Osteoblast (primary cell): ENCODE measurements at places on chromosomes 5 and 9. TPM values are rescaled to one million over a fixed set of nuclear protein-coding genes. Genes with fewer than 3 reads are reported as not detected.

- H3K36me3 ChIP-seq, result no peaks in the 10 kb centered on the region
- DNase-seq, result no peak
- peaks cover 3% of the 10 kb centered on the region for H3K4me1 ChIP-seq
- H3K4me3 ChIP-seq, result no peak overlapping the region
These were observed 258.3 kb downstream of the CWC27 start for GRCh38 chr5:65026816-65027548.

The CDKN2A gene
- 32.1 and 37.6 TPM in 2 replicates for total RNA-seq

DNA sequence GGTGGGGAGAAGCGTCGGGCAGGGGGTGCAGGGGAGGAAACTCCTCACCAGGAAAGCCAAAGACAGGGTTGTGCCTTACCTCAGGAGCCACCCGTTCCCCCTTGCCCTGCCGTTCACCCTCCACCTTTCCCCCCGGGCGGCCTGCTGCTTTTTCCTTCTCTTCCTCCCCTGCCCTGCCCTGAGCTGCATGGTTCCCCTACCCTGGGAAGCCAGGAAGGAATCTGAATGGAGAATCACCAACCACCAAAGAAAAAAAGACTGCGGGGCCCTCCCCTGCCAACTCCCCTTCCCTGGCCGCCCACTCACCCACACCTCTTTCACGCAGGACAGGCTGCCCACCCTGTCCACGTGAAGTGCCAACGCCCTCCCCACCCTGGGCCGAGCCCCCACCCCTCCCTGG is 820 bp upstream of the NFX1 start:
- H3K27me3 ChIP-seq, result no peaks in the 10 kb centered on the region
- peak; percentile 63 for DNase-seq
- H3K27ac ChIP-seq, result peak overlapping the region; percentile 100
- H3K36me3 ChIP-seq, result peaks cover 27% of the 10 kb centered on the region
- H3K4me3 ChIP-seq, result peak overlapping the region; percentile 84

GRCh38 chr9:31347082-31347617 is 1037.3 kb upstream of the ACO1 start:
- H3K27ac ChIP-seq, result no peak overlapping the region
- no peaks in the 10 kb centered on the region for H3K27me3 ChIP-seq
- no peaks in the 10 kb centered on the region for H3K36me3 ChIP-seq
- DNase-seq, result no peak
- peak overlapping the region; percentile 56 for H3K4me3 ChIP-seq

The HSPB3 gene
- total RNA-seq, result not detected in 2 replicates

DNA sequence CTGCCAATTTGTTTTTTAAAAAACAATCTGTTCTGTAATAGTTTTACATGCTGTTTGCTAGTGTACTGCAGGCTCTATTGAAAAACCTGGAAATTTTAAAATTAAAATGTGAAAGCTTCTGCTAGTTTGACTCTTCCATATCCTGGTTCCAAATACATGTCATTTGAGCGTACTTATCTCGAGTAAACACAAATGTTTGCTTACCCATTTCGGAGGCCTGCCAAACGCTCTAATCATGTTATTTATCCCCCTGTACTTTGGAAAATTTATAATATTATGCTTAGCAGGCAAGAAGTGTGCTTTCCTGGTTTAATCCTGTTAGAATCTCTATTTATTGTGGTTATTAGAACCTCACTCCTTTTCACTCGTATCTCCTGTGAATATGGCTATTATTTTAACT is 476.8 kb upstream of the CYLC2 start:
- no peak overlapping the region for H3K27ac ChIP-seq
- H3K36me3 ChIP-seq, result no peaks in the 10 kb centered on the region
- no peaks in the 10 kb centered on the region for H3K4me1 ChIP-seq

The PCA3 gene
- under 0.01 and 0.36 TPM in 2 replicates for total RNA-seq

DNA sequence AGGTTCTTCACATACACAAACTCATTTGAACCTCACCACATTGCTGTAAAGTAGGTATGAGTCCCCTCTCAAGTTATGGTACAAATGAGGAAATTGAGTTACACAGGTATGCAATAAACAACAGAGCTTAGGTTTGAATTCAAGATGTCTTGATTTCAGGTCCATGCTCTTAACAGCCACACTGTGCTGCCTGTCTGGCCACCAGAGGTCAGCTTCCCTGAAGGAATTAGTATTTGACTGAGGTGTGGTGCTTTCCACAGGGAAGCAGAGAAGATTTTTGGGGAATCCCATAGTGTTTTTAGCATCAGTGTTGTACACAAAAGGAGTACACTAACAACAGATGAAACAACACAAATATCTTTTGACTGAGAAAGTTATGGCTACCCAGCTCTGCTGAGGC is 94.4 kb upstream of the ITGA1 start:
- H3K27me3 ChIP-seq, result no peaks in the 10 kb centered on the region
- no peak overlapping the region for H3K27ac ChIP-seq
- H3K4me3 ChIP-seq, result no peak overlapping the region
- H3K36me3 ChIP-seq, result no peaks in the 10 kb centered on the region
- H3K4me1 ChIP-seq, result peaks cover 5% of the 10 kb centered on the region
